ENCODE measurements at places on chromosomes 2 and 18. TPM values are rescaled to one million over a fixed set of nuclear protein-coding genes. Genes with fewer than 3 reads are reported as not detected.

The B4GALT6 gene
- 17.3 TPM for polyA plus RNA-seq

The WDR54 gene
- 39.6 TPM for polyA plus RNA-seq

DNA sequence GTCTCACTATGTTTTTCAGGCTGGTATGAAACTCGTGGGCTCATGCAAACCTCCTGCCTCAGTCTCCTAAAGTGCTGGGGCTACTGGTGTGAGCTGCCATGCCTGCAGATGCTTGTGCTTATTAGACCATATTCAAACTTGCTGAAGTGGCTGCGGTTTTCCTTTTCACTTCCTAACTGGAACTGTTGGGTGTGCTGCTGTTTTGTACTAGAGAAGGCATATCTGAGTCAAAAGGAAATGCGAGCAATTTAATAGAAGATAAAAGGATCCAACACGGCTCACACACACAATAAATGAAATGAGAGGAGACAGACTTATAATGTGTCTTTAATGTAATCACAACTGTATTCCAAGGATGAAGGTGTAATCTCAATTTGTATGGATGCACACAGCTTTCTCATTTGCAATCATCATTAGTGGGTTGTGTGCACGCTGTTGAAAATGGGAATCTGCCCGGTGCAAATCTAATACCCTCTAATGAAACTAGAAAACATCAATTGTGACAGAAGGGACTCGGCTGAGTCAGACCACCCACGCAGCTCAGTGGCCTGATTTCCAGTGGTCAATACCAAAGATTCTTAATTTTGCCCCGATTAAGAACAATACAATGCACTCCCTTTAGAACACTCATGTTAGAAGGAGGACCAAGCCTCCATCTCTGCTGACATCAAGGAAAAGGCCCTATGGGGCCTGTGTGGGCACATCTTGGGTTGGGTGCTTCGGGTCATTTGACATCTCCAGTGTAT lies 532.7 kb downstream of the TDRD15 start:
- no peaks in the 10 kb centered on the region for H3K27me3 ChIP-seq
- H3K4me3 ChIP-seq: no peak overlapping the region
- H3K27ac ChIP-seq: no peak overlapping the region
- DNase-seq: no peak
- no peaks in the 10 kb centered on the region for H3K4me1 ChIP-seq

DNA sequence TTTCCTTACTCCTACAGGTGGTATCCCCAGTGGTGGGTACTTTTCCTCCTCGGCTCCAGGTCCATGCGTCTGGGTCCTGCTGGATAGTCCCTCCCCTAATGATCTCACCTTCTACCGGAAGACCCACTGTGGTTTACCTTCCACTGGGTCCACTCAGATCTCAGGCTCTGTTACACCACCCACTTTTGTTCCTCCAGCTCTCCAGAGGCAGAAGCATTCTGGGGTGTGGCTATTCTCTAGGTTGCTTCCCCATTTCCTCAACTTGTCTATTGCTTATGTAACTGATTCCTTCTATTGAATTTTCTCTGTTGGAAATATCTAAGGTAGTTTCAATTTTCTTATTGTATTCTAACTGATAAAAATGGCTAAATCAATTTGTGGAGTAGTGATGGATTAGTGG lies 87.6 kb upstream of the GALNT5 start:
- no peak for DNase-seq
- no peak overlapping the region for H3K27ac ChIP-seq
- H3K36me3 ChIP-seq: no peaks in the 10 kb centered on the region
- H3K4me1 ChIP-seq: no peaks in the 10 kb centered on the region
- H3K27me3 ChIP-seq: no peaks in the 10 kb centered on the region
- no peak overlapping the region for H3K4me3 ChIP-seq

DNA sequence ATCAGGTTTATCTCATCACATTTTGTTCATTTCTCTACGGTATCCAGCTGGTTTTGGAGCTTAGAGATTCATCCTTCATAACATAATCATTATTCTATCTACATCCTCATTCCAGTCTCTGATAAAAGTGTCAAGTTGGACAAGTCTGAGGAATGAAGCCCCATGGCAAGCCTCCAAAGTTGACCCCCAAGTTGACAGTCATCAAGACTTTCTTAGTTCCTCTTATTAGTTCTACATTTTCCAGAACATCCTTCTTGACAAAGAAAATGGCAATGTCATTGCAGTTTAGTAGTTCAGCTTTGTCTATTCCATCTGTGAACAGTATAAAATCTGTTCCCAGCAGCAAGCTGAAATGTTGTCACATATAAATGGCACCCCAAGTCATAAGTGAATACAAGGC lies 4.5 kb upstream of the TMSB10 start:
- H3K36me3 ChIP-seq: no peaks in the 10 kb centered on the region
- no peak for DNase-seq
- peaks cover 40% of the 10 kb centered on the region for H3K4me1 ChIP-seq
- H3K4me3 ChIP-seq: no peak overlapping the region

The SERPINB3 gene
- polyA plus RNA-seq: not detected

The ARHGAP28 gene
- 200 TPM for polyA plus RNA-seq

DNA sequence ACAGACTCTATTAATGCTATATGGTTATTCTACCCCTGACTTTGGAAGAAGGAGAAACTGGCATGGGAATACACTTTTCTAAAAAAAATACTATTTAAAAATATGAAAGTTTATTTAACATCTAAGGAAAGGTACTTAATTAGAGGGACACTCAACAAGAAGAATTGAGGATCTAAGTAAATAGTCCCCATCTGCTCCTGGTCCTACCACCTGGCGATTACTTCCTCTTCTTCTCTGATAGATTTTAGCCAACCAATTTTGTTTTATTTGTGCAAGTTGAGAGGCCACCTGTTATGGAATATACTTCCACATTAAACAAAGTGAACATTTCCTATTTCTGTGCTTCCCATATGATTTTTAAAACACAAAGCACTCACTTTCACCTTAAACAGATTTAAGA lies 111.7 kb downstream of the BCL2 start:
- H3K4me1 ChIP-seq: peaks cover 12% of the 10 kb centered on the region
- DNase-seq: no peak
- no peaks in the 10 kb centered on the region for H3K27me3 ChIP-seq
- H3K36me3 ChIP-seq: no peaks in the 10 kb centered on the region

The CPO gene
- not detected for polyA plus RNA-seq

The ITGAV gene
- 53.7 TPM for polyA plus RNA-seq

The PGAP1 gene
- polyA plus RNA-seq: 31.0 TPM

DNA sequence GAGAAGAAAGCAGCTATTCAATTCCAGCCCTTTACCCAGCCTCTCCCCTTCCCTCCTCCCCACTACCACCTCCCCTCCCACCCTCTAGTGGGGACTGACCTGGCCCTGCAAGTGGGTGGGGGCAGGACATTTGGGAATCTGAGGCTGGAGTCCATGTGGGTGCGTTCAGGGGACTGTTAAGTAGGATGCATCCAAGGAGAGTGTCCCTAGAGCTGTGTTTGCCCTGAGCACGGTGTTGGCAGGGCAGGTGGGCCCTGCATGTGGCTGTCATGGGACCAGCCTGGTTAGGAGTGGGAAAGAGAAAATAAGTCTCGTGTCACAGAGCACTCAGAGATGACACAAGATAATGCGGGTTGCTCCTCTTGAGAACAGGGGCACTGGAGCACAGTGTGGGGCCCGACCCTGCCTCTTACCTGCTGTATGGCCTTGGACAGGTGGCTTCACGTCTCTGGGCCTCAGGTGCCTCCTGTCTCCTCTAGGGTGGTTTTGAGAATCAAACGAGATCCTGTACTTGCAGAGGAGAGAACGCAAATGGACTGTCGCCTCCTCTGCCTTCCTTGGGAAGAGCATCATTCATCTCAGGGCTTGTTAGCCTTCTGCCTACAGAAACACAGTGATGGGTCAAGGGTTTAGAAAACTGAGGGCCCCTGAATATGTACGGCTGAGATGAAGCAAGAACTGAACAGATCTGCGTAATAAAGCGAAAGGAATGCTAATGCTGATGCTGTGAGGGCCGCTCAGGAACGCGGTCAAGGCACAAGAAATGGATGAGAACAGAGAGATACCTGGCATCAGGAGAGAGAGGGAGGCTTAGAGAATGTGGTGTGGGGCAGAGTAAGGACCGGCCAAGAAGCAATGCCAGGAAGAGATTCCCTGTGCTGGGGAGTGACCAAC lies 187.7 kb upstream of the HAAO start:
- no peak overlapping the region for H3K27ac ChIP-seq
- H3K27me3 ChIP-seq: no peaks in the 10 kb centered on the region
- H3K36me3 ChIP-seq: no peaks in the 10 kb centered on the region
